ENCODE measurements at places on chromosomes 11 and 22.

DNA sequence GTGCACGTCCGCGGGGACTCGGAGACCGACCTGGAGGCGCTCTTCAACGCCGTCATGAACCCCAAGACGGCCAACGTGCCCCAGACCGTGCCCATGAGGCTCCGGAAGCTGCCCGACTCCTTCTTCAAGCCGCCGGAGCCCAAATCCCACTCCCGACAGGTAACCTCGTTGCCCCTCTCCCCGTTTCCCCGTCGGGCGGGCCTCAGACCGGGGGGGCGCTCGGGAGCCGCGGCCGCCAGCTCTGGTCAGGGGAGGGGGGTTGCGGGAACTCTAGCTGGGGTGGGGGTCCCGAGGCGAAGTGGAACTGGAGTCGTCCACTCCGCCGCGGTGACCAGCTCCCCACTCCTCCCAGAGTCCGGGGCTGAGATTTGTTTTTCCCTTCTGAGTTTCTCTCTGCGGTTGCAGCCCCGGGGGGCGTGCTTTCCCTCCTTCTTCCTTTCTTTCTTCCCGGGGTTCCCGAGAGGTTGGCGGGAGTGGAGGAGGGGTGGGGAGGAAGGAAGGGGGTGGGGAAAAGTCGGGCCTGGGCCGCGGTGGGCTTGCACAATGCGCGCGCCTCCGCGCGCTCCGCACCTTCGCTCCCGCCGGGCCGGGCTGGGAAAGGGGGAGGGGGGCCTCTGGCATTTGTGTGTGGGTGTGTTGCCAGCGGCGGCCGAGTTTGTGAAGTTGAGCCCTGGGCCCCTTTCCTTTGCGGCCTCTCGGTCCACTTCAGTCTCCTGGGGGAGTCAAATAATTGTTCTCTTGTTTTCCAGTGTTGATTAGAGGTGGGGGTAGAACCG lies 952 bp downstream of the YAP1 start:
- DNase-seq = peak; percentile 50

DNA sequence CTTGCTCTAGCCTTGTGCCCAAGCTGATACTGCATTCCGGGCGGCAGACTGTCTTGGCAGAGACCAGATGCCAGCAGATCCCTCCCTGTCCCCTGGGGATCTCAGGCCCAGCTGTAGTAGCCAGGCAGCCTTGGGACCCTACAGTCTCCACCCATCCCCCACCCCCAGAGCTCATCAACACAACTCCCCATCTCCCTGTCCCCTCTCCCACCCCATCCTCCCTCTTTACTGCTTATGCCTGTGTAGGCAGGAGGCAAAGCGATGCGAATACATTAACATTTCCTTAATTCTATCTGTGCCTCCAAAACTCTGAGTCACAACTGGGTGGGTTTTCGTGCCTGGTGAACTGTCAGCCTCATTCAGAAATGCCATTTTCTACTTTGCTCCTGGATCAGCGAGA lies 547.6 kb downstream of the BUD13 start:
- DNase-seq = peak; percentile 67

GRCh38 chr11:117792992-117793391 lies 4.0 kb downstream of the DSCAML1 start:
- no peak for DNase-seq

- DNase-seq = no peak
These were observed 55.0 kb downstream of the ARHGAP42 start for GRCh38 chr11:100741866-100742625.

GRCh38 chr11:92295175-92296137 lies 70.8 kb downstream of the FAT3 start:
- DNase-seq = no peak

GRCh38 chr22:48588151-48588877 lies 1239.4 kb downstream of the BRD1 start:
- DNase-seq = no peak

DNA sequence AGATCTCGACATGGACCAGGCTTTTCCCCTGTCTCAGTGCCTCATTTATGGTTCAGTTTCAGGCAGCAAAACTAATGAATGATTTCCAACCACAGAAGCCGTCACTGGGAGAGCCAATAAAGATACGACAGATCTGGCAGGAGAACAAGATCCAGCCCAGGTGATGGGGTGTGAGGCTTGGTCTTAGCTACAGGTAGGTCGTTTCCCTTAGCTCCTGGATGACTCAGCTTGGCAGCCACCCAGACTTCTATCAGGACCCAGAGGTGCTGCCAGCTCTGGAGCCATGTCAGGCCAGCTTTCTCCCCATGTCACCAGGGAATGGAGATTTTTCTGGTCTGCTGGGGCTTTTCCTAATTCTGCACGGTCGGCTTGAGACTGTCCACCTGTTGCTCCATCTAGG lies 36.3 kb upstream of the APOBEC3A start:
- DNase-seq = no peak

GRCh38 chr11:27025957-27026733 lies 14.5 kb upstream of the BBOX1 start:
- no peak for DNase-seq

DNA sequence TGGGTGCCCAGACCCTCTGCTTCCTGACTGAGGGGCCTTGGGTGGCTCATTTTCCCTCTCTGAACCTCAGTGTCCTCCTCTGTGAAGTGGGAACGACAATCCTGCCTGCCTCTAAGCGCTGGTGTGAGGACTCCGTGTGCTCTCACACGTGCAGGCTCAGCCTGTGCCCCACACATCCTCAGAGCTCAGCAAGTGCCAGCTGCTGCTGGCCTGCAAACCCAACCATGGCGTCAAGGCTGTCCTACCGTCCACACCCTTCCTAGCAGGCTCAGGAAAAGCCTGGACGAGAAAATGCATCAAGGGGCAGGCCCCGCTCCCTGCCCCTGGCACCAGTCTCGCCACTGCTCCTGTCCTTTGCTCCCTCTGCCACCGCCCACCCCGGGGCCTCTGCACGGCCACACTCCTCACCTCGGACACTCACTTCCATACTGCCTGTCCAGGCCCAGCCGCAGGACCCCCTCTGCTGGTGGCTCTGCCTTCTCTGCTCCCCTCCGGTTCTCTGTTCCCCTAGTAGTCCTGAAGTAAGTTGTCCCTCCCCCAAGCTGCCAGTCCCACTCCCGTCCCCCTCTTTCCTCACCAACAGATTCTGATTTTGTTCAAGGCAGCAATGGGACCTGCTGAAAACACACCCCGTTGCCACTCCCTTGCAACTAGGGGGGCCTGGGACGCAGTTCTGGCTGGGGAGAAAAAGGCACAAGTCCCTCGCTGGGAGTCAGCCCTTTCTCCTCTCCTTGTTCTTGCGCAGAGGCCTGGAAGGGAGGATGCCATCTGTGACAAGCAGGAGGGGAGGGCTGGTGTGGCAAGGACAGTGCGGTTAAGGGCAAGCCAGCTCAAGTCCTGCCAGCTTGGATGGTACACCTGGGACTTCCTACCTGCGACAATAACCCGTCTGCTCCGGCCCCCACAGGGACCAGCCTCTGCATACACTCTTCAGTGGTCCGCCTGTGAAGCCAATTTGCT lies 62.2 kb downstream of the ARFGAP3 start:
- DNase-seq = no peak

DNA sequence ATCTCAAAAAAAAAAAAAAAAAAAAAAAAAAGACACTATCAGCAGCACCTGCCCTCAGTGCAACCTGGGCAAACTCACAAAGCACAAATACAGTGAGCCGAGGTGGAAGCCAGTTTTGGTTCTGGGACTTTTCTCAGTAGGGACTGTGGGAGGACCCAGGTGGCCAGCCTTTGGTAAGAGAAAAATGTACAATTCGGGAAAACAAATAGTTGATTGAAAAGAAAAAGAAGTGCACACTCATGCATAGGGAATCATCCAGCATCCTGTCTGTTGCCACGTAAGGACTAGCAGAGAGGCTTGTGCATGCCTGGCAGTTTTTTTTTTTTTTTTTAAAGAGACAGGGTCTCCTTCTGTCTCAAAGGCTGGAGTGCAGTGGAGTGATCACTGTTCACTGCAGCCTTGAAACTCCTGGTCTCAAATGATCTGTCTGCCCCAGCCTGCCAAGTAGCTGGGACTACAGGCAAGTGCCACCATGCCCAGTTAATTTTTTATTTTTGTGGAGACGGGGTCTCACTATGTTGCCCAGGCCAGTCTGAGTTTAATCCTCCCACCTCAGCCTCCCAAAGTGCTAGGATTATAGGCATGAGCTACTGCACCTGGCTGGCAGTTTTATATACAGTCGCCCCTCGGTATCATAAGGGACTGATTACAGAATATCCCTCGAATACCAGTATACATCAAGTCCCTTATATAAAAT lies 36.7 kb downstream of the TPST2 start:
- peak; percentile 47 for DNase-seq

DNA sequence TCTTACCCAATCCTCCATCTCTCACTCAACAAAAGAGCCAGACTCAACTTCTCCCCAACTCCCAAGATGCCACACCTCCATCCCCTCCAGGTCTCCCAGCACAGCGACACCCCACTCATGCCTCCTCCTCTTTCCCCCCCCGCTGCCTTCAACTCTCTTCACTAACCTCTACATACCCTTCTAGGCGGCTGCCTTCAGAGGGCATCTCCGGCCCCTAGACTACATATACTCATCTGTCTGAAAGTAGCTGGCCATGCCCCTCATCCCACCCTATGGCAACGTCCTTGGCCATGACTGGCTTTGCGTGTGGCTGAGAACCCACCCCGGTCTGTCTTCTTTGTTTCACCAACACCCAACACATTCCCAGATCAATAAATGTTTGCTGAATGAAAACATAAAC lies 81.7 kb upstream of the TMEM45B start:
- no peak for DNase-seq
